Activated CD8-positive, alpha-beta memory T cell treated with anti-CD3 and anti-CD28 coated beads, Interleukin-2, amount 50 U/mL, for 48 hours (primary cell): ENCODE measurements at places on chromosomes 4 and X.

DNA sequence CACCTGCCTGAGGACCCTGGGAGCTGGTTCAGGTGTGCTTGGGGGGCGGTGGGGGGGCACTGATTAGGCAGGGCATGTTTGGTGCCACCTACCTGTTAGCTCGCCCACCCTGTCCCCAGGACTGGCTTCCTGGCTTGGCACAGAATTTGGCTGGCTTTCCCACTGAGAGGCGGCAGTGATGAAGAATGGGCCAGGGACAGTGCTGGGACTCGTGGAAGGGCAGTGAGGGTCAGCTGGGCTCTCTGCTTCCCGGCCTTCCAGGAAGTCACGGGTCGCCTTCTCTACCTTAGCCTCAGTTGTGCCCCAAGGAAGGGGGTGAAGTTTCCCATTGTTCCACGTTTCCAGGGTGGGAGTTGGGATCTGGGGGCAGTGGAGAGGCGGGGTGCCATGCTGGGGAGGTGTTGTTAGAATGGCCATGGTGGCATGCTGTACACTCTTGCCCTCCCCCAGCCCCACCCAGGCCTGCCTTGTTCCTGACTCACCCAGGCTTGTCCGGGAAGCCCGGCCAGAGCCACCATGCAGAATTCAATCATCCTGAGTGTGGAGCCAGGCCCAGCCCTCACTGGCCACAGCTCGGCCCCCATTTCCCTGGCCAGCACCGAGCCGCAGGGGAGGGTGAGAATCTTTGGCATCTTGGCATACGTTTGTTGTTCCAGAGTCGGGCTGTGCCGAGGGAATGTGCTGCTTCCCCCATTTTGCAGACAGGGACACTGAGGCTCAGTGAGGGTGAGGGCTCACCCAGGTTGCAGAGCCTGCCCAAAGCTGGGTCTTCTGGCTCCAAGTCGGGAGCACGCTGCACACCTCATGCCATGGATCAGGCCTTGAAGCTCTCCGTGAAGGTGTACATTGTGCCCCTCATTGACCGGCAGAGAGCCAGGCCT is 21.9 kb upstream of the GPR78 start:
- DNase-seq, result no peak

GRCh38 chrX:16882169-16882568 is 12.0 kb upstream of the RBBP7 start:
- peak; percentile 53 for DNase-seq

GRCh38 chrX:46912098-46912602 is at the start of gene JADE3:
TSS of gene JADE3 (plus strand) at chrX:46912421. CDS start at chrX:46984895, 72,474 bp downstream.
- peak; percentile 54 for DNase-seq

- no peak for DNase-seq
Observed at GRCh38 chr4:42716996-42717395, 60.1 kb upstream of the ATP8A1 start.

- DNase-seq, result no peak
Observed at GRCh38 chr4:14289708-14290107, 662.2 kb upstream of the BOD1L1 start.

GRCh38 chrX:18151649-18152048 is 69.0 kb downstream of the BEND2 start:
- no peak for DNase-seq

GRCh38 chr4:2825740-2826139 is 17.9 kb upstream of the ADD1 start:
- no peak for DNase-seq
